Chondrocyte (in vitro differentiated cells): ENCODE measurements at places on chromosomes 1 and 21.
A peak's percentile ranks its signal among the peaks of the same experiment; 100 is the strongest.

- DNase-seq, result no peak
Measured at GRCh38 chr1:160056648-160057169, 13.3 kb downstream of the KCNJ10 start.

GRCh38 chr1:174794861-174795260 lies 204.9 kb upstream of the CACYBP start:
- DNase-seq, result no peak

DNA sequence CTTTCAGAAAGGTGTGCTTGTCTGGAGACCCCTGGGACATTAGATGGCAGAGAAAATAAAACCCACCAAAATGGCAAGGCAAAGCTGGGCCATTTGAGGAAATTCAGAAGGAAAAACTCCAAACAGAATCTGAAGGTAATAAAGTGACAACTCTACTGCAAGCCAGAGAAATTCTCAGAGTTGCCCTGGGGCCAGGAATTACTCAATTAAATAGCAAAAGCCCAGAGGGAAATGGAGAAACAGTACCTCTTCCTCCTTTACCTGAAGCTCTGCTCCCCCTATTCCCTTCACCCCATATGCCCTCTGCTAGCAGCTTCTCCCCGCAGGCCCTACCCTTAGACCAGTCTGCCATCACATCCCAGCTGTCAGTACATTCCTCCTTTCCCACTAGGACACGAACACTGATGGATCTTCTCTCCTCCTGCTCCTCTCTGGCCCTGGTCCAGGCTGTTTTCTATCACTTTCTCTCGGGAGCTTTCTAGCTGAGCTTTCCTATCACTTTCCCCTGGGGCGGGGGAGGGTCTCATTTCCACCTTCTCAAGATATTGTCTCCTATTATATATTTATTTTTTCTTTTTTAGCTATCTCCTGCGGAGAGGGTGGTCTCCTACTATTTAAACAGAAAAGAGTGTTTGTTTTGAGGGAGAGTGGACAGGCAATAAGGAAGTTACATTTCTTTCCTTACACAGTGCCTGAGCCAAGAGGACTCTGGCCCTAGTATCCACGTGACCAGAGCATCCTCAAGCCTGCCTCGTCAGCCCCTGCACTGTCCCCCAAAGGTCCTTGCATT lies 47.7 kb upstream of the RBM15 start:
- no peak for DNase-seq

- no peak for DNase-seq
Measured at GRCh38 chr1:59718989-59719360, 95.8 kb upstream of the HOOK1 start.

DNA sequence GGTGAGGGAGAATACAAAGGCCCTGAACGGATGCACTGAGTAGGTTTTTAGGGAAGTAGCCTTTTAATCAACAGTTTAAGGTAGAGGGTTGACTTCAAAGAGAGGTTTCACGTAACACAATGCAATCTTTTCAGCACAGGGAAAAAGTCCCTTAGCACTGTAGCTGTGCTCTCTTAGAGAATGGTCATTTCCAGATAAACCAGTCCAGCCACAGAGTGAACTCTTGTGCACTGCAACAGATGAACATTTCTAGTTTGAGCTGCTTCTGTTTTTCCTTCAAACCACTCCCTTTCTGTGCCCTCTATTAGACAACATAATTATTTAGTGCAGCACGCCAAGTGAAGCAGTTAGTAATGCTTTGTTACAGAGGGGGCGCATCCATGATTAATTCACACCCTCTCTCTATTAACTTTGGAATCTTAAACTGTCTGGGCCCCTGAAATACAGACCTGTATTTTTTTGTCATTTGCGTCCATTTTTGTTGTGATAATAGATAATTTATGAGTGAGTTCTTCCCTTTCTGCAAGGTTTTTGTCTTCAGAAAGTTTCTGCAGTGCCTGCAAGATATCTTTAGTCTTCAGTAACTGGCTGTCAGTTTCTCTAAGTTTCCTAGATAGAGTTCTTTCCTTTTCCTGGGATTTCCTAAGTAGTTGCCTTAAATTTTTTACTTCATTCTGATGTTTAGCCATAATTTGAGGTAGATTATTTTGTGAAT lies 22.9 kb downstream of the LCA5L start:
- DNase-seq, result no peak

- no peak for DNase-seq
Measured at GRCh38 chr1:89719502-89720306, 86.8 kb downstream of the LRRC8C start.

- DNase-seq, result no peak
Measured at GRCh38 chr1:21831454-21831970, 19.4 kb downstream of the LDLRAD2 start.

- DNase-seq, result no peak
Measured at GRCh38 chr1:143611159-143611558, 360.6 kb downstream of the FAM72C start.

DNA sequence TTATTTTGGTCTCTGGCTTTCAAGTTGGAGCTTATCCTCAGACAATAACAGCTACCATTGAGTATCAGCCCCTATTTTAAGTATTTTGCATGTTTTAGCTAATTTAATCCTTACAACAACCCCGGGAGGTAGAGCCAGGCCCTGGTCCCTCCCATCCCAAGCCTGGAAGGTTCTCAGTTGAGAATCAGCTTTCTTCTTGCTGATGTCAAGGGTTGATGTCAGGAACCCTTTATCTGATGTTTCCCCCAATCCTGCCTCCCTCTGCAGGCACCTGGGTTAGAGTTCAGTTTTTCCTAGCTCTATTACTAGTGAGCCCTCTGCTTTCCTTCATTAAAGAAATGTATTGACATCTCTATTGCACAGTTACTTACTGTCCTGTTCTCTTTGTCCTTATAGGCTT lies 3.6 kb upstream of the SVBP start:
- no peak for DNase-seq

- DNase-seq, result no peak
Measured at GRCh38 chr1:209805875-209806760, at the start of gene IRF6. TSS of gene IRF6 (minus strand) at chr1:209806142. CDS start at chr1:209801413, 4,729 bp downstream.

GRCh38 chr1:90362163-90362562 lies 354.9 kb downstream of the BARHL2 start:
- DNase-seq, result no peak

DNA sequence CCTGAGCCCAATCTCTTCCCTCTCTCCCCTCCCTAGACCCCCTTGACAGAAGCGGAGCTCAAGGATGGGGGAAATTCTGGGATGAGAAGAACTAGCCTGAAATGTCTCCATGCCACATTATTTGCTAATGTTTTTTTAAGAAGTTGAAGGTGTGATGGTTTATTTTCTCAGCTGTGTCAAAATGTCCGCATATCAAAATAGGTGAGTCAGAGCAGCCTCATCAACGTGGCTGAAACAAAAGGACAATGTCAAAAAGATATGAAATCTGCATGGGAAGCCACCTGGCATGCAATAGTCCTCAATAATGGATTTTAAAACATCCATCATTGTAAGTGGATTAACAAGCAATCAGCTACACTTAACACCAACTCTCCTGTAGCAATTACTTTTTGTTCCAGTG lies 101.4 kb downstream of the BEND5 start:
- DNase-seq, result no peak

DNA sequence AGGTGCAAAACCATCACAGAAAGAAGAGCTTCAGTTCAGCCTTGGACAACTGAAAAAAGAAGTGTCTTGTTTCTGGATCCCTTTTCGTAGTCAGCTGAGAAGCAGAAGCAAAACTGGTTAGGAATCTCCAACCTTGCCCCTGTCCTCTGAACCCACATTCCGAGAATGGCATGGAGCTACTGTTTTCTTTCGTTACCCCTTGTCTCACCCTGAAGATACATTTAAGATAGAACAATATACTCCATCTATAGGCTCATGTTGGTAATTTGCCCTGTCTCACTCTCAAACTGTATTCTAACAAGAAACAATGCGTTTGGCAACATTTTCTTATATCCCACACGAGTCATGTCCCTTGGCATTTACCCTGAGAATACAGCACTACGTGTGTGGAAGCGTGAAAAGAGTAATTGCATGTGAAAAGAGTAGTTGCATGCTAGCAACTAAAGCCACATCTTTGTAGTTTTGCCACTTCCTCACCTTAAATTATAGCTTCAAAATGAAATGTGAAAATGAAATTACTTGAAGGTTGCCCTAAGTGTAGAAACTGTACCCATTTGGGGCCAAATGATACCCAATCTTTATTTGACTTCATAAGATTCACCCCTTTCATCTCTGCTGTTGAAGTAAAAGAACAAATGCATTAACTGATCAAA lies 5.3 kb downstream of the SLAMF7 start:
- no peak for DNase-seq

GRCh38 chr1:155206891-155207805 lies 549 bp downstream of the THBS3 start:
- peak; percentile 69 for DNase-seq

- no peak for DNase-seq
Measured at GRCh38 chr1:199995096-199995685, 32.3 kb upstream of the NR5A2 start.

GRCh38 chr1:51859333-51859732 lies 19.2 kb downstream of the NRDC start:
- no peak for DNase-seq

DNA sequence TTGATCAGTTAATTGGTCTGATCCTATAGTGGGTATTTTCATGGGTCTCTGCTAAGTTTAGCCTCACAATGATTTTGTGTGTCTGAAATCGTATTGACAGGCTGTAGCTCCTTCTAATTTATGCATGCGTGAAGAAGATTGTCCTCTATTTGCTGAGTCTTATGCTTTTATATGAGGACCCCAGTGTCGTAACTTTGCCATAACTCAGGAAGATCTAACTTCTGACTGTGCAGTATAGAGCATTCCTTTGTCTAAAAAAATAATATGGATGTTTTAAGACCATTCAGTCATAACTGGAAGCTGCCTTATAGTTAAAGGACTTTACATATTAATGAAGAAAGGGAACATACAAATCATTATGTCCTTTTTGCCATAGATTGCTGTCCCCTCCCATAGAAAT lies 73.3 kb downstream of the CAMTA1 start:
- DNase-seq, result no peak

DNA sequence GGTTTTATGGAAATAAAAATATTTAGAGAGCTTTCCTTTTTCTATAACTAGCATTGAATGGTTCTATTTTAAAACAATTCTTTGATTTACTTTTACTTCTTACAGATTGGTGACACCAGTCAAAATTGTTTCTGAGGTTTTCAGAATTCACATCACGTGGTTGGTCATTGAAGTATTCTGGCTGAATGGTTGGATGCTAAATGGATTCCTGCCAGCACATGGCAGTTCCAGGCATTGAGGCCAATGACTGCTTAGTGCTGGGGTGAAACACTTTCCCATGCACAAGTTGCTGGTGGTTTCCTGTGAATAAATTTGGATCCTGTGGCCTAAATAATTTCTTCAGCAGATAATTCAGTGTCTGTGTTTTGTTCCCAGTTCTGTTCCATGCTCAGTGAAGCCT lies 20.6 kb downstream of the NCAM2 start:
- no peak for DNase-seq

- no peak for DNase-seq
Measured at GRCh38 chr1:6982443-6982842, 197.2 kb downstream of the CAMTA1 start.

DNA sequence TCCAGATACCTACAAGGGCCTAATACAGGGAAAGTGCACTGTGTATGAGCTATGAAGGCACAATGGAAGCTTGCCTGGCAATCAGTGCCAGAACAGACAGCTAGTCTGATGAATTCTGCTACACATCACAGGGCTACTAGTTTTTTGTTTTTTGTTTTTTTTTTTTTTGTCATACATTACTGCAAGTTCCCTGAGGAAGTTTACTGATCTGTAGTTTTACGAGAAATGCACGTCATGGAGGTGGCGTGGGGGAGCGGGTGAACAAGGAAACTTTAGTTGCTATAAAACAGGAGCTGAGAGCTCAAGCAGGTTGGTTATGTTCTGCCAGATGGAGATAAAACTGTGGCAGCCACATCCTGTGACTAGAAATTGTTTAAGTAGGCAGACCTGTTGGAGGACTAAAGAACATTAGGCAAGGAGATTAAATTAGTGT lies 17.7 kb downstream of the PTPRC start:
- DNase-seq, result no peak

GRCh38 chr1:46673749-46674182 lies 2.1 kb downstream of the TEX38 start:
- DNase-seq, result no peak

GRCh38 chr1:2233468-2233867 lies 5.3 kb downstream of the SKI start:
- no peak for DNase-seq

DNA sequence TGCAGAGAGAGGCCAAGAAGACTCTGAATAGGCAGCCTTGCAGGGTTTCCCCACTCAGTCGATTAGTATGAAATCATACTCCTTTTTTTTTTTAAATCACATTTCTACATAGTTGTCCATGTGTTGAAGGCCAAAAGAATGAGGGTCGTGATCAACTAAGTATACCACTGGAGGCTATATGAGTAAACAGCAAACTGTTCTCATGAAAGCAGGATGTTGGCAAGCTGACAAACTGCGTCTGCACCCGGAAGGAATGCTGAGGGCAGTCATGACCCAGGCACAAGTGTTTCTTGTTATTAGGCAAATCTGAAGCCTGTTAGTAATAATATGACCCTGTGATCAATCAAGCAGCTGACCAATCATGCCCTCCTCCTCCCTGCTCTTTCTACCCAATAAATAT lies 213.2 kb downstream of the USH2A start:
- no peak for DNase-seq

DNA sequence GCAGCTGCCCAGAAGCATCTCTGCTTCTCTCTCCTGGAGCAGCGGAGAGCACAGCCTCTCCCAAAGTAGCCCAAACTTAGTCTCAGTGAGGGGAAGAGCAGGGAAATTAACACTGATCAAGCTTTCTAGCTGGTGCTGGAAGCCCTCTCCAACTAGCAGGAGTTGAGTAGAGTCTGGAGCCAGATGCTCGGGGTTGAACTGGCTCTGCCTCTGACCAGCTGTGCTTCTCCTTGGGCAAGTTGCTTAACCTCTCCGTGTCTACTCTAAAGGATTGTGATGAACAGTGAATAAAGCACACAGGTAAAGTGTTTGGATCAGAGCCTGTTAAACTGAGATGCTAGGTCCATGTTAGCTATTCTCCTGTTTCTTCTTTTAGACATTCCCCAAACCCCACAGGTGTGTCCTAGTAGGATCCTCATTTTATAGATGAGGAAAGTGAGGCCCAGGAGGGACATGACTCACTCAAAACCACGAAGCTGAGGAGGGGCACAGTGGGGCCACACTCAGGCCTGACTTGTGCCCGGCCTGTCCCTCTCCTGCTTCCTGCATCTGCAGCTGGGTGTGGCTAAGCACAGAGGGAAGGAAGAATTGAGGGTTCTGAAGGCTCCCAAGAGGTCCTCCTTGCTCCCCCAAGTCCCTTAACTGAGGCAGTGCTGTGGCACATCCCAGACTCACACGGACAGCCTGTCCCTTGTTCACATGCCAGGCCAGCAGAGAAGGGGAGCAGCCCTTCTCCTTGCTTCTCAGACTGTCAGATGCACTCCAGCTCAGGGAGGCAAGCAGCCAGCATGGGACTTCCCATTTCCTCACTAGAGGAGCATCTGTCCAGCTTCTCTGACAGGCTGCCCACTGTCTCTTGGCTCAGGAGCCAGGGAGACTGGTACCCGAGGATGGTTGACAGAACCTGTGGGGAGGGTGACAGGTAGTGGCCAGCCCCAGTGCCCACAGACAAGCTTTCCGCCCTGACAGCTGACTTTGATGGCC lies 152.0 kb upstream of the IGSF21 start:
- DNase-seq, result no peak
